NCI-H226 (cell line): ENCODE measurements at places on chromosomes 16 and 17.
A peak's percentile ranks its signal among the peaks of the same experiment; 100 is the strongest.

GRCh38 chr17:78144147-78144719 is 2.0 kb upstream of the C17orf99 start:
- peak; percentile 83 for DNase-seq

- no peak for DNase-seq
Measured at GRCh38 chr16:1042049-1042744, 30.4 kb upstream of the SSTR5 start.

GRCh38 chr17:3511852-3512504 is 36.2 kb downstream of the ASPA start:
- DNase-seq, result no peak

DNA sequence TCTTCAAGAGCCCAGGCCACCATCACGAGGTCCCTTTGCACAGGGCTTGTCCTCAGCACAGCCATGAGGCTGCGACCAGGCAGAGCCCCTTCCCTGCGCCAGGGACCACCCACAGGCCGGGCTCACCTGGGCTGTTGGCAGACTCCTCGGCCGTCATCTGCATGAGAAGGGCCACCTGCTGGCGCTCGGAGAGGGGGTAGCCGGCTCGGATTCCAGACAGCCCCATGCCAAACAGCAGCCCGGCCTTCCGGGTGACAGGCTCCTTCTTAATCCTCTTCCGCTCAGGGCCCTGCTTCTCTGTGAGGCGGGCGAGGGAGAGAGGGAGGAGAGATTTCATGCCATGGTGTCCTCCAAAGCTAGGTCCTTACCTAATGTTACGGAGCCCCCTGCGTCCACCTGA is 73.4 kb downstream of the ZNF778 start:
- DNase-seq, result no peak

- peak; percentile 59 for DNase-seq
Measured at GRCh38 chr17:34300652-34301370, 15.3 kb downstream of the CCL11 start.
